ENCODE measurements at places on chromosomes 7 and 10.

GRCh38 chr10:20970044-20970443 lies 72.9 kb upstream of the NEBL start:
- DNase-seq, result no peak

DNA sequence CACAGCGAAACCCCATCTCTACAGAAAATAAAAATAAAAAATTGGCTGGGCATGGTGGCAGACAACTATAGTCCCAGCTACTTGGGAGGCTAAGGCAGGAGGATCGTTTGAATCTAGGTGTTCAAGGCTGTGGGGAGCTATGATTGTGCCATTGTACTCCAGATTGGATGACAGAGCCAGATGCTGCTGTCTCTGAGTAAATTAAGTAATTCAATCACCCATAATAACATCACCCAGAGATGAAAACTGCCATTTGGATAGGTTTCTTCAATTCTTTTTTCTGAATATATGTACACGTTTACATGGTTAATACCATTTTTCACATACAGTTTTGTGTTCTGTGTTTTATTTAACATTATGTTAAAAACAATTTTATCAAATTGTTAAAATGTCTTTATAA lies 79.3 kb downstream of the WIPF3 start:
- no peak for DNase-seq

- no peak for DNase-seq
Measured at GRCh38 chr10:124026589-124026939, 66.8 kb downstream of the CHST15 start.

- DNase-seq, result no peak
Measured at GRCh38 chr7:27168265-27168947, 3.1 kb upstream of the HOXA9 start.

- no peak for DNase-seq
Measured at GRCh38 chr7:92697012-92697411, 106.8 kb upstream of the FAM133B start.

GRCh38 chr7:152602962-152603361 lies 73.0 kb downstream of the XRCC2 start:
- DNase-seq, result no peak

GRCh38 chr10:16653224-16653623 lies 131.5 kb upstream of the C1QL3 start:
- no peak for DNase-seq

DNA sequence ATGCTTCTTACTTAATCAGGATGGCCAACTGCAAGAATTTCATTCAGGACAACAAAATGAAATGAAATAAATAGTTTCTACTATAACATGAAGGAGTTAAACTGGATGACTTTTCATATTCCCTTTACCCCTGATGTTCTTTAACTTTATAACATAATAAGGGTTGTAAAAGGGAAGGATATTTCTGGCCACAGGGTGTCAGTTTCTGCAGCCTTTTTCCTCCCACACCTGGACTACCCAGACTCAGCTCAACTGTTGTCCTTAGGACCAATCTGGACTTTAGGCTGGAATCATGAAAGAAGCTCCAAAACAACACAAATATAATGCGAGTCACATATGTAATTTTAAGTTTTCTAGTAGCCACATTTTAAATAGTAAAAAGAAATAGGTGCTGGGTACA lies 43.4 kb downstream of the PRPS1L1 start:
- no peak for DNase-seq

GRCh38 chr7:141663081-141663849 lies 38.7 kb downstream of the DENND11 start:
- no peak for DNase-seq

GRCh38 chr7:151282111-151282510 lies 33.6 kb upstream of the SMARCD3 start:
- no peak for DNase-seq

GRCh38 chr7:16007911-16008310 lies 321.4 kb upstream of the MEOX2 start:
- no peak for DNase-seq

DNA sequence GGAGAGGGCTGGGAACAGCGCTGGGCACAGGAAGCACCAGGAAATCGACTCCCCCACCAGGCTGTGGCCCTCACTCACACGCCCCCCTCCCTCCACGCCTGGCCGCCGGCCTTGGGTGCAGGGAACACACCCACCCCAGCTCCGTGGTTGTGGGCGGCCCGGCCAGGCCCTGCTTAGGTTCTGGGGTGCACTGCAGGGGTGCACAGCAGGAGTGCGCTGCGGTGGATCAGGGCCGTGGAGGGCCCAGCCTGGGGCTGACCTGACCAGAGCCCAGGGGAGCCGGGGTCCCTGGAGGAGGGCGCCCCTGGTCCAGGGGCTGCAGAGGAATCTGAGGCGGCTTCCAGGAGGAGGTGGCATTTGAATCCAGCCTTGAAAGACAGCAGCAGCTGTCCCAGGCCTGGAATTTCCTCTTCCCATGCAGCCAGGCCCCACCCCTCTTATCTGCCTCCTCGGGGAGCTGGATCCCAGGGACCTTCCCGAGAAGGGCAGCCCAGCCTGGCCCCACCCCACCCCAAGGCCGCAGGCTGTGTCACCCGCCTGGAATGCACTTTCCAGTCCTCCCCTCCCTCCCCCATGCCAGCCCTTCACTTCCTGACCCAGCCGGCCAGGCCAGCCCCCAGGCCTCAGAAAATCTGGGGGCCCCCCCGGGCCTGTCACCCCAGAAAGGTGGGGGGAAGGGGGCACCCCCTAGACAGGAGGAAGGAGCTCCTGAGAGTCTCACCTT lies 18.4 kb upstream of the PDGFA start:
- DNase-seq, result no peak

DNA sequence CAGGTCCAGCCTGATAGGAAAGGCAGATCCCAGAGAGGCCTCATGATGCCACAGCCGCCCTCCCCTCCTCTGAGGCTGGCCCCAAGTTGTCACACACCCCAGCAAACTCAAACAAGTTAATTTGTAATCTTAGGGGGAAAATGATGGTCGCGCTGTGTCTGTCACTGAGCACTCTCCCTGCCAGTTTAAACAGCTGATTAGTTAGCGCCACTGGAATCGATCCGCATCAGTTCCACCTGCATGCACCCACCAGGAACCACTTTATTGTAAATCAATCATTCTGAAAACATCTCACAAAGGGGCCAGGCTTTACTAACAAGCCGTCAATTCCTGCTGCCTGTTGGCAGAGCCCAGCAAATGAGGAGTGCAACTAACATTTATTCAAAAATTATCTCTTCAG lies 870.9 kb downstream of the KCNMA1 start:
- DNase-seq, result no peak

DNA sequence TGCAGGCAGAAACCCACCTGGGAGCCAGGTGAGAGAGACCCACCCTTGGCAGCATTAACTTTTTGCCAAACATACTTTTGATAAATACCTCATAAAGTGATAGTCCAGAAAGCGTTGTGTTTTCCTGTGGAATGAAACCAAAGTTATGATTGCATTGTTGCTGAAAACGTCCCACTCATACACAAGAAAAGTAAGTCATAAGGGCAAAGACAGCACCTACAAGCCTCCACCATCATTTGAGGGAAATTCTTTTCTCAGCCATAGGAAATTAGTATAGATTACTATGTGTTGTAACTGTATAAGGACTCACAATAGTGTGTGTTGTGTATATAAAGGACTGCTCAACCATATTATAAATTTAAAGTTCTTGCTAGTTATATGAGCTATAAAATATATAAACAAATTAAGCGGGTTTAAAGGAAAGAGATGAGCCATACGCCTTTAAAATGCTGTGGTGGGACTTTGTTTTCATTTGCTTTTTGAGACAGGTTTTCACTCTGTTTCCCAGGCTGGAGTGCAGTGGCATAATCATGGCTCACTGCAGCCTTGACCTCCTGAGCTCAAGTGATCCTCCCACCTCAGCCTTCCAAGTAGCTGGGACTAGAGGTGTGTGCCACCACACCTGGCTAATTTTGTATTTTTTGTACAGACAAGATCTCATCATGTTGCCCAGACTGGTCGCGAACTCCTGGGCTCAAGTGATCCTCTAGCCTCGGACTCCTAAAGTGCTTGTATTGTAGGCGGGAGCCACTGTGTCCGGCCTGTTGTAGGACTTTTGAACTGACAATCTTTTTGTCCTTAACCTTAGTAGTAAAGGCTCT lies 160.8 kb downstream of the PKD1L1 start:
- no peak for DNase-seq

DNA sequence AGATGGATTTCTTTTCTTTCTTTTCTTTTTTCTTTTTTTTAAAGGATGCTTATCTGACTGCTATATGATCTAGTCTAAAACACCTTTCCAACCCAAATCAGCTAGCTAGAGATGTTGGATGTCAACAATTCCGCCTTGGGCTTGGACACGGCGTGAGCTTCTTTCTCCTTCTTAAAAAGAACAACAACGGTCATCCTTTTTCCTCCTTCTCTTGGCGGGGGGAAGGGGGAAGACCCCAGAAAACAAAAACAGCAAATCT lies 1.0 kb downstream of the BEND7 start:
- no peak for DNase-seq

DNA sequence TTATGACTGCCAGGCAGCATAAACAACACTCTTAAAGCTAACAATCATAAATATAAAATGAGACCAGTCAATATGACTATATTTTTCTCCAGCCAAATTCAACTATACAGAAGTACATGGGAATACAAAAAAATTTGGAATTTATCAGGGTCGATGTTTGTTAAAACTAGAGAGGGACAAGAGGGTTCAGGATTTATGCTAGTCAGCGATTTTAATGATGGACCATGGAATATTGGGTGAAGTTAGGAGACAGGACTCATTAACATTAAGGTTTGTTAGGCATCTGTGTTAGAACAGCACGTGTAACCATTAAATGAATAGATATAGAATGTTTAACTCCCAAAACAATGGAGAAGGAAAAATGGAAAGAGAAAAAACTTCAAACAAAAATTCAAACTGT lies 146.2 kb downstream of the SEM1 start:
- no peak for DNase-seq

DNA sequence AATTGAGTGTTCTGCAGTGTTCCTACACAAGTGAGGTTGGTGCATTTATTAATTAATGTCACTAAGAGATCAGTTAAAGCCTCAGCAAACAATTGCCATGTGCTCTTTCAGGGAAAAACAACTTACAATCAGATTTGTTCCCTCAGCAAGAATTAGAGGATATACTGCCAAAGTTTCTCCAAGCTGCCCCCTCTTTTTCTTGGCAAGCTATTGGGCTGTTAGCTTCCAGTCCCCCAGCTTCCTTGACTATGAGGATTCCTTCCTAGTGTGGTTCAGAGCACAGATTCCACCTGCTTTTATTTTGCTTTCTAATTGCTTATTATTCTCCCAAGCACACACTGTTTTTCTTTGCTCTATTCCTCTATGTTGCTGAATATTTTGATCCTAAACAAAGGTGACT lies 112.7 kb downstream of the RBM20 start:
- DNase-seq, result no peak

DNA sequence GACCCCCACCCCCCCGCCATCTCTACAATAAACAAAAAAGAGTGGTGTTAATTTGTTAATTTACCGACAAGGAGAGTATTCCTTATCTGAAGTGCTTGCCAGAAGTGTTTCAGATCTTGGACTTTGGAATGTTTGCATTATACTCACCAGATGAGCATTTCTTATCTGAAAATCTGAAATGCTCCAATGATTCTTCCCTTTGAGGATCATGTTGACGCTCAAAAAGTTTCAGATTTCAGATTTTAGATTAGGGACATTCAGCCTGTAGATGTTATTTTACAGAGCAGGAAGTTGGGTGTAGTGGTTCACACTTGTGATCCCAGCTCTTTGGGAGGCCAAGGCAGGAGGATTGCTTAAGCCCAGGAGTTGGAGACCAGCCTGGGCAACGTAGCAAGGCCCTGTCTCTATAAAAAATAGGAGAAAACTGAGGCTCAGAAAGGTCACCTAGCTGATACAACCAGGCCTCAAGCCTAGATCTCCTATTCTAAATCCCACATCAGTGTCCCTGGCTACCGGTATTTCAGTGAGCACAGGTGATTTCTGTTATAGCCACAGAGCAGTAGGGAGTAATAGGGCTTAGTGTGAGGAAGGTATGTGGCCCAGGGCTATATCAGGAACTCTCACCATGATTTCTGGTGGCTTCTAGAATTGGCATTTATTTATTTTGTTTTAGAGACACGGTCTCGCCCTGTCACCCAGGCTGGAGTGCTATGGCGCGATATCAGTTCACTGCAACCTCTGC lies 35.4 kb downstream of the TMEM120A start:
- DNase-seq, result no peak

GRCh38 chr7:155797262-155798250 lies 14.7 kb downstream of the SHH start:
- no peak for DNase-seq

DNA sequence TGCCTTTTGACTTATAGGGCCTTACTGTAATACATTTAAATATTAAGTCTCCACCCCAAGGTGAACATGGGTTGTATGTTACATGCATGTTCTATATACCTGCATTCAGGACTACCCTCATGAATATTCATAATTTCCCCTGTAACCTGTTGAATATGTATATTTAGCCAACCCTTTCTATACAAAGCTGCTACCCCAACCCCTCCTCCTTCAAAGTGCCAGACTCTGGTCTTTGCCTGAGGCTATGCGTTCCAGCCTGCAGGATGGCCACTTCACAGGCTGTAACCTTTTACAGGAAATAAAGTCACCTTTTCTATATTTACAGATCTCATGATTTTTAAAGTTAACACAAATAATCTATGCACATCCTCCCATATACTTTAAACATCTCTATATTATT lies 10.1 kb upstream of the UNC5B start:
- no peak for DNase-seq

DNA sequence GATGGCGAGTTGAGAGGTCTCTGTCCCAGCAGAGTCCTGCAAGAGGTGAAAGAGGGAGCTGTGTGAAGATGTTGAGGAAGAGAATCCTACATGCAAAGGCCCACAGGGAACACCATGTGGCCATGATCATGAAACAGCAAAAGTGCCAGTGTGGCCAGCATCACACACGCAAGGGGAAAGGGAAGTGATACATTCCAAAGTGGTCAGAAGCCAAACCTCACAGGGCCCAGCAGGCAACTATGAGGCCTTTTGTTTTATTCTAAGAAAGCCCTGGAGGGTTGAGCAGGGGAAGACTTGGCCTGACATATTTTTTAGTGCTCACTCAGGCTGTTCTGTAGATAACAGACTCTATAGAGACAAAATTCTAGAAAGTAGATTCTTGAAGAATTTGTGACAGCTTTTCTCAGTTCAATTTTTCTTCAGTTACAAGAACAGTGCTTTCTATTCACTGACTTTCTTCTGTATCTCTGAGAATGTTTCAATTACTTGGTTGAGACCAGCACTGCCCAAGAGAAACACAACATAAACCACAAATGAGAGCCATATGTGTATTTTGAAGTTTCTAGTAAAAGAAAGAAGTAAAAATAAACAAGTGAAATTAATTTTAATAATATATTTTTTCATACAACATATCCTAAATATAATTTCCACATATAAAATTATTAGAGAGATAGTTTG lies 82.3 kb downstream of the HTR7 start:
- no peak for DNase-seq

DNA sequence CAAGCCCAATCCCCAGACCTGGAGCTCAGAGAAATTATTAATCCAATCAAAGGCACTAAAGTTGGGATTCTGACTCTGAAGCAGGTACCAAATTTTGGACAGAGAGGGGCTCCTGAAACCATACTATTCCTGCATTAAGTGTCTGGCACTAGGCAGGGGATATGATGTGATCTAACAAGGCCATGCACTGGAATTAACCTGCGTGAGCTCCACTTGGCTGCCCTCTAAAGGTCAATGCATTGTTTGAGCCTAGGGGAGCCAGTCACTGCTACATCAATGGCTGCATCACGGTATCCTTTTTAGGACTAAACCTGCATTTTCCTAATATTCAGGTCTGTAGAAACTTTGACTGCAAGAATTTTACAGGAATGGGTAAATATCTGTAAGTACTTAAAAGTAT lies 42.1 kb downstream of the ST8SIA6 start:
- DNase-seq, result no peak

- DNase-seq, result no peak
Measured at GRCh38 chr10:129713659-129714265, 246.7 kb downstream of the MGMT start.

Data from activated CD4-positive, alpha-beta T cell treated with anti-CD3 and anti-CD28 coated beads for 24 hours (primary cell).